OCI-LY7 (cell line): ENCODE measurements at places on chromosomes 13 and 19.
A peak's percentile ranks its signal among the peaks of the same experiment; 100 is the strongest.

DNA sequence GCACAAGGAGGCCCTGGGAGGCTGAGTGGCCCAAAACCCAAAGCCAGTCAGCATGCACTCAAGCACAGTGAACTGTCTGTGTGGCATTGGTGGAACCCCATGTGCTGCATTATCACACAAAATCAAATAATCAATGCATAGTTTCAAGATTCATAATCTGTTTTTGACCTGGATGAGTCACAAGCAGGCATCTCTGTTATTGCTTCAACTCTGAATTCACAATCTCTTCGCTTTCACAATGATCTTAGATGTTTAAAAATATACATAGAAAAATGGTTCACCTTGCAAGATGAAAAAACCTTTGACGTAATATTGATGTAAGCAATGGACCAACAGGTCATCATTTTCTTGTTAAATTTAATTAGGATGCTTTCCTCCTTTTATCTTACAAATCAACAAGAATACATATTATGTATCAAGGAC is 455.4 kb downstream of the IRS2 start:
- DNase-seq, result no peak

GRCh38 chr13:96193728-96194310 is 103.9 kb downstream of the HS6ST3 start:
- no peak for DNase-seq

DNA sequence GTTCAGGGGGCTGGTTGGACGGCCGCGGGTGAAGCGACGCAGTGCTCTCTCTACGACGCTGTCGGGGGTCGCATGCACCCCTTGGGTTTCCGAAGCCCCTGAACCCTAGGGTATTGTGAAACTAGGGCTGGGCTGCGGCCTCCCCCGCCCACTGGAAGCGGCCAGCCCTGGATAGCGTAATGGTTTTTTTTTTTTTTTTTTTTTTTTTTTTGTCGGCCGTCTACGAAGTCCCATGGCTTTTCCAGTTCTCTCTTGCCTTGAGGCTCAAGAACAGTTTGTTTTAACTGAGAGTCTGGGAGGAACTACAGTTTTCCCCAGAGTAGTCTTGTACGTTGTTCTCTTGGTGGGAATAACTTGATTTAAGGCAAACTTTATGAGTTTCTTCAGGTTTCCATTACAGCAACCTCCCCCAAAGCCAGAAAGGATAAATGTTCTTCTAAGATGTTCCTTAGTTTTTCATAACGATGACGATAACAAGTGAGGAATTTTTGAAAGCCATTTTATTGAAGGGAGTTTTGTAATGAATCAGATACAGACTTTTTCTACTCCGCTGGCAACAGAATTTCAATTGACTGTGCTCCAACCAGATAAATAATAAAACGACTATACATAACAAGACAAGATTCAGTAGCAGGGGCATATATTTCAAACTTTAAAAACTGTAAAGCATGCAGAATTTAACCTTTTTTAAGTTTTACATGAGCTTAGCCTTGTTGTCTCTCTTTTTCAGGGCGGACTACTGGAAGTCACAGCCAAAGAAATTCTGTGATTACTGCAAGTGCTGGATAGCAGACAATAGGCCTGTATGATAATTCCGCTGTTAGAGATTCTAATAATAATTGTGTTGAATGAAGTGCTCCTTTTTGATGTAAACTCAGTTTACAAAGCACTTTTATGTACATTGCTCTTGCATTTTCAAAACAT is 867 bp downstream of the WBP4 start:
- DNase-seq, result no peak

- DNase-seq, result no peak
These were observed 54.0 kb downstream of the ZNF536 start for GRCh38 chr19:30425885-30426838.

DNA sequence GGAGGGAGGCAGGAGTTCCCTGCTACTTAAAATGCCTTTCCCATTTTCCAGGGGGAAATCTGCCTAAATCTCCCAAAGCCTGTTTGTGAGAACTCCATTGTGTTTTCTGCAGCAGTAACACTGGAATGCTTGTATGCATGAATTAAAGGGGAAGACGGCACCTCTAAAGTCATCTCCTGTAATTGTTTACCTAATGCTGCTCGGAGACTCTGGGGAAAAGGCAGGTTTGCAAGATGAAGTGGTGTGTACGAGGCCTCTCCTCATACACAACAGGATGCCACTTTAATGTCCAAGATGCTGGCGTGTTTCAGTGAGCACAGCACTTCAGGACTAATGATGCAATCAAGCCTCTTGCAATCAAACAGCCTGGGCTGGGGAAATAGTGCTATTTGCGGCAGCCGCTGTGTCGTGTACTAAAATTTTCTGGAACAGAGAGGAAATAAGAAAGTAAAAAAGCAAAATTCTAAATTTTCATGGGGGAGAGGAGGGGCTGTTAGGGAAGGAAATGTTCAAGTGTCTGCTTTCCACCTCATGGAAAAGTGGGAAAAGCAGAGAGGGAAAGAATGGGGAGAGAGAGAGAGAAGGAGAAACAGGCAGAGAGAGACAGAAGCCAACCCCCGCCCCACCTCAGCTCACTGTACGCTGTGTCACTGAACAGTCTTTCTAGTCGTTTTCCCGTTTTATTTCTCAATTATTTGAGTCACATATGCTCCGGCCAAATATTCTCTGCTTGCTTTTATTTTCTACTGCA is 32.9 kb downstream of the TSHZ3 start:
- no peak for DNase-seq

DNA sequence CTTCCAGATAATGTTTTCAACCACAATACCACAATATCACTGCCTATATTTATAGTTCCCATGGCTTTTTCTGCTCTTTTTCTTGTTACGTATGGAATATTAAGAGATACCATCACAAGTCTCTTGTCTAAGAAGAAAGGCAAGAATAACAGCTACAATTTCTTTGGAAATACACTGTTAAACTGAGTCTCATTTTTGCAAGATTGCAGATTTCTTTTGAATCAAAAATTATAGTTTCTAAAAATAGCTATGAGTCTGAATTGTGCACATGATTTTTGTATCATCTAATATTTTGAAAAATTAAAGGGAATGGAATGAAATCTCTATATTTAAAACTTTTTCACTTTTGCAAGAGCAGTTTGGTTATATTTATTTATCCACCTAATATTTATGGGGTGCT is 1120.8 kb downstream of the EFNB2 start:
- no peak for DNase-seq

DNA sequence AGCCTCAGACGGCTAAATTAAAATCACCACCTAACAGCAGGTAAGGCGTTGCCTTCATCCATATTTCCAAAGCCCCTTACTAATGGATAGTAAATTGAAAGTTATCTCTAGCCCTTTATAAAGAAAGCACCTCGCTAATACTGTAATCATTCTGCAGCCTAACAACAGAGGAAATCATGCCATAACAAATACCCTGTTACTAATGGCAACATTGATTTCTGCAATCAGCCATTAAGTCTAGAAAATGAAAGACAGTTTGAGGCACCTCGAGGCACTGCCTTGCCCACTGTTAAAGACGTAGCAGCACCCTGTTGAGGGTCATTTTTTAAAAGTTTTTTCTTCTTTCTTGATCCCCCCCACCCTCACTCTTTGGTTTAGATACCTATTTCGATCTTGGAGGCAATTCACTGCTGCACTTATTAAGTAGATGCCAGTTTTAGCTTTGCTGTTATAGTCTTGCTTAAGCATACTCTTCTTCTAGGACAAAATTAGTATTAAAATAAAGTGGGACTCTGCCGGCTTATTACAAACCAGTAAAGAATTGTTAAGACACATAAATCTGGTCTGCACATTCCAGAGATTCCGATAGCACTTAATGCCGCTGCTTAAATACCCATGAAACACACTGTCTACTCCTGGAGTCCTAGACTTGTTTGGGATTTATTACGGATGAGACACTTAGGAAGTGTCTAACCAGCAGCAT is 74.8 kb downstream of the ZNF536 start:
- DNase-seq, result no peak

- DNase-seq, result no peak
These were observed 26.0 kb upstream of the GARRE1 start for GRCh38 chr19:34228347-34228746.

GRCh38 chr19:20313894-20314293 is 146.9 kb downstream of the ZNF486 start:
- no peak for DNase-seq

DNA sequence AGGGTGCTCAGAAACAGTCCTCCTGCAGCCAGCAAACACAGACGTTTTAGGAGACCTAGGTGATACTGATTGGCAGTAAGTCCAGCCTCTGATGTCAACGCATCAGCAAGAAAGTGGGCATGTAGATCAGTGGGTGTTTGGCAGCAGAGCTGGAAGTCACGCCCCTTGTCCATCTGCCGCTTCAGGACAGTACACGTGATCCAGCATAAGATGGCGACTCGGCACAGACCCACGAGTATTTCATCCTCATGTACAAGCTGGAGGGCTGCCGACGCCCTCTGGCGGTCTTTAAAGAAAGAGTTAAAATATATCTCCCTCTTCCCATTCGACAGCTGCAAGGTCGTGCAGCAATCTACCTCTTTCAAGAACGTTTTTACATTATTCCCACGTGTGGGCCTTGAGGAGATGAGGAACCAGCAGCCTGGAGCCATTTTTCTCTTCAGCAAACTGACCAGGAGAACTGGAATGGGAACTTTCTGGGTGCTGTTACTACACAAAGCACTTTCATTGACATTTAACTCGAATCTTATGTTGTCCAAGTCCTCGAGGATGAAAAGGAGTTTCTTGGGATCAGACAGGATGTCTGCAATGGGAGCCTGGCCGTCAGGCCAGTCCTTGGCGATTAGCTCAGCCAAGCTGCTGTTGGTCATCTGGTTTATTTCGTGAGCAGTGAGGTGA is 22.3 kb downstream of the NLRP11 start:
- DNase-seq, result peak; percentile 89

- no peak for DNase-seq
These were observed 2318.0 kb downstream of the PCDH9 start for GRCh38 chr13:64912141-64912540.
